ENCODE measurements at places on chromosomes 4 and X. TPM values are rescaled to one million over a fixed set of nuclear protein-coding genes. Genes with fewer than 3 reads are reported as not detected.

DNA sequence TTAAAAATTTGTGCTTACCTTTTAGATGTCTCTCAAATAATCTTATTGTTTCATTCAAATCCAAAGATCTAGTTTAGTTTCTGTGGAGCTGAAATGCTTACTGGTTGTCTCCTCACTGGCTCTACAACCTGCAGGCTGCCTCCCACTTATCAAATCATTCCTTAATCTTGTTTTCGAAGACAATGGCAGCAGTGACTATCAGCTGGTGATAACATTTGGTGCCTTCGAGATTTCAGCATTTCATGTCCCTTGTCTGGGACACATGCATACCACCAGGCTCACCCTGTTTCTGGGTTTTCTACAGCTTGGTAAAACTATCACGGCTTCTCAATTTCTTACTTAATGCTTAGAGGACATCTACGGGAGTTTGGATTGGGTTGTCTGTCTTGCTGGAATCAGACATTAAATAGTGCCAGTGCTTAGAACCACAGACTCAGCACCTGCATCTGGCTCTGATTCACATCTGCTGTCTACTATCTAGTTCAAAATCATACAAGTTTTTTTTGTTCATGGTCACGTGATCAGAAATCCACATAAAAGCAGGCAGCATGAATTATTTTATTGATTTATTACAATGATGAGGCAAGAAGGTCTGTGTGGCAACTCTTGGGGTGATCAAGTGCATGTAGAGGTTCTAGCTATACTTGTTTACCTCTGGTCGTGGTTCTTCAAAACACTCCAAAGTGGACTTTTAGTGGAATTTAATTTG, 32.0 kb upstream of the SMARCAD1 start:
- no peak for DNase-seq

GRCh38 chrX:21487832-21488231, 113.6 kb downstream of the CNKSR2 start:
- no peak for DNase-seq

GRCh38 chr4:108849611-108850168, 86.8 kb upstream of the ETNPPL start:
- no peak for DNase-seq

DNA sequence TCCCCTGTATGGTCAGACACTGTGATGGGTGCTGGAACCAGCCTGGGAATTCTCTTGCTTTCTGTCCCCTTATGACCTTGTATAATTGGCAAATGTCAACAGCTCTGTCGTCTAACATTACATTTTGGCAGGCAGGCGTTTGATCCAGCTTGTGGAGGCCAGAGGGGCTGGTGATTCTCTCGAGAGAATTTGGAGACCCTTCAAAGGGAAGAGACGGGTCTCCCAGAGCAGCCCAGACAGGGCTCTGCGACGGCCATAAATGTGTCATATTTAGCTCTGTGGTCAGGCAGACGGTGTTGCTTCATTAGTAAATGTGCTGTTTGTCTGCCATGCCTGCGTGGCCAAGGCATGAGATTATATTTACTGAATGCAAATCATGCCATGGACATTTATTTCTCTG, 68.7 kb downstream of the SORCS2 start:
- no peak for DNase-seq

VCX gene
- not detected for total RNA-seq

ANOS1 gene
- 3.2 TPM for total RNA-seq

All from vagina (tissue), 2 donors.